ENCODE measurements at places on chromosomes 4 and X.
A peak's percentile ranks its signal among the peaks of the same experiment; 100 is the strongest.

DNA sequence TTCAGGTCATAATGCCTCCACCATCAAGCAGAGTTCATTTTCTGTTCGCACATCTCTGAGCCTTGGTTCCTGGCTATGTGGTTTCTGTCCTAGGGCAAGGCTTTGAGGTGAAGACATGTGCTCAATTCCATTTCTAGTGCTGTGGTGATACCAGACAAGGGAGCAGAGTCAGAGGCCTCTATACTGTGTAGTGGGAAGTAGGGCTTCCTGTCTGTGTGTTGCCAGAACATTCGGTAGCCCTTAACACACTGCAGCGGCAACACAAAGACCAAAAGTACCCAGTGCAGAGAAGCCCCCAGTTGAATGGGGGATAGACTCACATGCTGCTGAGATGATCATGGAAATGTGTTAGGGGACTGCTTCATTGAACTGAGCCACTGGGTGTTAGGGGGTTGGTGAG is 56.4 kb downstream of the STARD8 start:
- DNase-seq = no peak

GRCh38 chr4:79623021-79623870 is 215.2 kb upstream of the GK2 start:
- no peak for DNase-seq

- DNase-seq = no peak
Measured at GRCh38 chr4:8736090-8736825, 135.4 kb downstream of the HMX1 start.

DNA sequence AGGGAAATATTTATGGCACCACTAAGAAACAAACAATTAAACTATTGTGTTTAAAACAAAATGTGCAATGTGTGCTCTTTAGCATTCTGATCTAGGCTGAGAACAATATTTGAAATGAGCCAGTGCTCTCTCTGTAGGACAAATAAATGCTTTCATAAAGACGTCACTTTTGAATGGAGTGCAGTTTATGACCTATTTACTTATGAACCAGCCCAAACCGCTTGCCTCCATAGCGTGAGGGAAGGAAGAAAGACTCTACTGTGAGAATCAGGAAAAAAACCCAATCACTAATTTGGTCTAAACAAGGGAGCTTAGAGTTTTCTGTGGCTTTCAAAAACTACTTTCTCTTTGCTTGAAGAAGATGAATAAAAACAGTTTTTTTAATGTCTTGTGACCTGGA is 39.4 kb downstream of the SAT1 start:
- no peak for DNase-seq

GRCh38 chrX:69387567-69388487 is 116.3 kb upstream of the NALF2 start:
- DNase-seq = peak; percentile 0

DNA sequence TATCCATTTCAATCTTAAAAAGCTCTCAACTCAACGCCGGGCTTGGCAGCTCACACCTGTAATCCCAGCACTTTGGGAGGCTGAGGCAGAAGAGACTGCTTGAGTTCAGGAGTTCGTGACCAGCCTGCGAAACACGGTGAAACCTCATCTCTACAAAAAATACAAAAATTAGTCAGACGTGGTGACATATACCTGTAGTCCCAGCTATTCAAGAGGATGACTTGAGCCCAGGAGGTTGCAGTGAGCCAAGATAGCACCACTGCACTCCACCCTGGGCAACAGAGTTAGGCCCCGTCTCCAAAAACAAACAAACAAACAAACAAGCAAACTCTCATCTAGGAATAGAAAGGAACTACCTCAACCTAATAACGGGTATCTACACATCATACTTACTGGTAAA is 50.8 kb downstream of the PTPN13 start:
- DNase-seq = no peak

GRCh38 chrX:2283111-2283859 is 217.5 kb downstream of the DHRSX start:
- no peak for DNase-seq

DNA sequence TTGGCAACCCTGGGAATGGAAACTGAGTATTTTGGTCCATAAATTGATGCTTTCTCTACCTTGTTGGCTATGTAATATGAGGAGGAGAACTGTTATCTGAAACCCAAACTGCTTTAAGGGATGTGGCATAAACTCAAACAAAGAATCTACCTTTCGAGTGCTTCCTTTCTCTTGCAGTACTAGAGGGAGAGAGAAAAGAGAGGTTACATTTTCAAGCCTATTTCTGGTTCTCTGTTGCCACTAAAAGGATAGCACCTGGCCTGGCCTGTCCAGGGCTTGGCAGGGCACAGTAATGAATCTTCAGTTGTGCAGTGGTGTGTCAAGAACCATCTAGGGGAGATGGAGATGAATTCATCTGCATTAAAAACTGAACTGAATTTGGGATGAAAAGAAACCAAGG is 308.6 kb downstream of the PTTG2 start:
- no peak for DNase-seq

GRCh38 chr4:150348079-150348478 is 233.9 kb upstream of the MAB21L2 start:
- DNase-seq = peak; percentile 8
